CD8-positive, alpha-beta memory T cell (primary cell): ENCODE measurements at places on chromosomes 7 and 10.

GRCh38 chr10:23202779-23203178 is 10.7 kb downstream of the PTF1A start:
- no peak overlapping the region for H3K4me3 ChIP-seq
- no peaks in the 10 kb centered on the region for H3K4me1 ChIP-seq
- no peak for DNase-seq
- H3K36me3 ChIP-seq = no peaks in the 10 kb centered on the region
- peaks cover 16% of the 10 kb centered on the region for H3K27me3 ChIP-seq

GRCh38 chr7:22332461-22332870 is 24.5 kb downstream of the RAPGEF5 start:
- H3K4me1 ChIP-seq = no peaks in the 10 kb centered on the region
- no peaks in the 10 kb centered on the region for H3K36me3 ChIP-seq
- H3K4me3 ChIP-seq = no peak overlapping the region
- no peak for DNase-seq
- H3K27ac ChIP-seq = no peak overlapping the region

- H3K36me3 ChIP-seq = no peaks in the 10 kb centered on the region
- no peaks in the 10 kb centered on the region for H3K27me3 ChIP-seq
- no peak for DNase-seq
- peaks cover 57% of the 10 kb centered on the region for H3K4me1 ChIP-seq
- no peak overlapping the region for H3K4me3 ChIP-seq
Observed at GRCh38 chr10:119297207-119297968, 90.0 kb downstream of the GRK5 start.

- H3K36me3 ChIP-seq = no peaks in the 10 kb centered on the region
- DNase-seq = no peak
- no peak overlapping the region for H3K27ac ChIP-seq
- no peaks in the 10 kb centered on the region for H3K4me1 ChIP-seq
Observed at GRCh38 chr7:79084423-79084822, 369.0 kb downstream of the MAGI2 start.

GRCh38 chr10:35517431-35518181 is 87.5 kb upstream of the GJD4 start:
- H3K36me3 ChIP-seq = no peaks in the 10 kb centered on the region
- no peak overlapping the region for H3K27ac ChIP-seq
- no peak for DNase-seq
- H3K4me1 ChIP-seq = no peaks in the 10 kb centered on the region
- no peaks in the 10 kb centered on the region for H3K27me3 ChIP-seq
- H3K4me3 ChIP-seq = no peak overlapping the region

- no peaks in the 10 kb centered on the region for H3K4me1 ChIP-seq
- H3K4me3 ChIP-seq = no peak overlapping the region
- no peak overlapping the region for H3K27ac ChIP-seq
- H3K27me3 ChIP-seq = no peaks in the 10 kb centered on the region
- no peaks in the 10 kb centered on the region for H3K36me3 ChIP-seq
Observed at GRCh38 chr7:47833211-47833610, 115.1 kb downstream of the PKD1L1 start.

DNA sequence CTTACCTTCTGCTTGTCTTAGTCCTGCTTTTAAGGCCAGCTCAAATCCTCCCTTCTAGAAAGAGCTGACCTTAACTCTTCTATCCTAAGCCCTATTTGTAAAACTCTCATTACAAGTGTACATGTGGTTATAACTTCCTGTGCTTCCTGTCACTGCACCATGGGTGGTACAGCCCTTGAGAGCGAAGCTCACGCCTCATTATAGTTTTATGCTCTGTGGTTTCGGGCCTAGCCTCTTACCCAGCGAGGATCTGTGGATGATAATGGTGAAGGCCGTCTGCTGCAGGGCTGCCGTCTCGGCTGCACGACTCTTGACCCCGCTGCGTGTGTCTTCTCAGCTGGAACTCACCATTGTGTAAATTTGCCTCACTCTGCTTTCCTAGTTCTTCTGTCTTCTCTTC is 74.6 kb downstream of the CUL1 start:
- H3K27me3 ChIP-seq = no peaks in the 10 kb centered on the region
- H3K36me3 ChIP-seq = no peaks in the 10 kb centered on the region
- peaks cover 23% of the 10 kb centered on the region for H3K4me1 ChIP-seq
- no peak overlapping the region for H3K4me3 ChIP-seq

DNA sequence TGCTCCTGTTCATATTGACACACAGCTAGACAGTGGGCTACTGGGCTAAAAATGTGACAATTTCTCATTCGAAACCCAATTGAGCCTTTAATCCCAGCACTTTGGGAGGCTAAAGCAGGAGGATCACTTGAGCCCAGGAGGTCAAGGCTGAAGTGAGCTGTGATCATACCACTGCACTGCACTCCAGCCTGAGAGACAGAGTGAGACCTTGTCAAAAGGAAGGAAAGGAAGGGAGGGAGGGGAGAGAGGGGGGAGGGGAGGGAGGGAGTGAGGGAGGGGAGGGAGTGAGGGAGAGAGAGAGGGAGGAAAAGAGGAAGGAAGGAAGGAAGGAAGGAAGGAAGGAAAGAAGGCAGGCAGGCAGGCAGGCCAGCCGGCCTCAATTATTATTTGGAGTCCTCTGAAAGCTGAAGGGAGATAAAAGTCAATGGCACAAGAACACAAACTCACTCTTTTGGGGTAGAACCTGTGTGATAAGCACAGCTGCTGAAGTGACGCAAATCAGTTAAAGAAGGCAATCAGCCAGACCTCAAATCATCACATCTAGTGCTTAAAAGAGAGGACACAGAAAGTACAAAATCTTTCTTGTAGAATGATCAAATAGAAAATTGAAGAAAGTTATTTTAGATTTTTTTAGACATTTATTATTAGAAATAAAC is 98.1 kb downstream of the CCDC71L start:
- H3K27me3 ChIP-seq = no peaks in the 10 kb centered on the region
- H3K4me1 ChIP-seq = no peaks in the 10 kb centered on the region
- no peak overlapping the region for H3K4me3 ChIP-seq
- DNase-seq = no peak
- H3K36me3 ChIP-seq = no peaks in the 10 kb centered on the region

DNA sequence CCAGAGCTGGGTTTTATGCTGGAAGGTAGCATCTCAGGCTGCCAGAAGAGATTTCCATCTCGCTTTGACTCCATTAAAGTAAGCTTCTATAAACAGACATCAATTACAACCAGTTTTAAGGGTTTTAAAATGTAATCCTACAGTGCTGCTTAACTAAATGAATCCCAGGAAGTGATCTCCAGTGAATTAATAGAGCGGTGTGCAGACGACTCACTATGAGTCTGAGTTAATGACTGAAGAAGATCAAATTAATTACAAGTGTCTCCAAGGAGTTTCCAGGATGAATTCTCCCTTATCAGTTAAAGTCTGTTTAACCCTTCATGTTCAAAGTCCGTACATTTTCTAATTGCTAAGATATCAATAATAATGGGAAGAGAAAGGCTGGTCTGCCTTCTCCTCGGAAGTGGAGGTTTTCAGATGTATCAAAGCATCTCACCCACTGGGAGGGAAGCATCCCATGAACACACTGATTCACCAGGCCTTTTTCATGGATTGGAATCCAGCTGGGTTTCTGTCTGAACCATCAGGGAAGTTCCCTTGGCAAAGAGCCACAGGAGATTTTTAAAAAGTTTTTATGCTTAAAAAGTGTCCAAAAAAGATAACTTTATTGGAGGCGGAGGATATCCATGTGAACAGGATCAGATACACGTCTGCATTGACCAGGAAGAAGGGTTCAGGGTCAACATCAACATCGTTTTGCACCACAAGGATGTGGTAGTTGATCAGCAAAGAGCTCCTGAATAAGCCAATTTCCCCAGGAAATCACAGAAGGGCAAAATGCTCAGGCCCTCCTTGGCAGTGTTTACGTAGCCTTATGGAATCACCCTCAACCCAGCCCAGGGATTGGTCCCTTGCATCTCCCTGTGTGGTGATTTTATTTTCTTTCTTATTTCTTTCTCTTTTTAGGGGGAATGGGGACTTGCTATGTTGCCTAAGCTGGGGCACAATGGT is 288.2 kb downstream of the POU6F2 start:
- H3K4me3 ChIP-seq = no peak overlapping the region
- no peaks in the 10 kb centered on the region for H3K36me3 ChIP-seq
- H3K27ac ChIP-seq = no peak overlapping the region
- no peaks in the 10 kb centered on the region for H3K27me3 ChIP-seq
- no peak for DNase-seq

GRCh38 chr10:131041441-131041840 is 270.1 kb downstream of the TCERG1L start:
- H3K36me3 ChIP-seq = no peaks in the 10 kb centered on the region
- DNase-seq = no peak
- no peak overlapping the region for H3K4me3 ChIP-seq
- H3K27ac ChIP-seq = no peak overlapping the region
- H3K27me3 ChIP-seq = no peaks in the 10 kb centered on the region
- no peaks in the 10 kb centered on the region for H3K4me1 ChIP-seq

DNA sequence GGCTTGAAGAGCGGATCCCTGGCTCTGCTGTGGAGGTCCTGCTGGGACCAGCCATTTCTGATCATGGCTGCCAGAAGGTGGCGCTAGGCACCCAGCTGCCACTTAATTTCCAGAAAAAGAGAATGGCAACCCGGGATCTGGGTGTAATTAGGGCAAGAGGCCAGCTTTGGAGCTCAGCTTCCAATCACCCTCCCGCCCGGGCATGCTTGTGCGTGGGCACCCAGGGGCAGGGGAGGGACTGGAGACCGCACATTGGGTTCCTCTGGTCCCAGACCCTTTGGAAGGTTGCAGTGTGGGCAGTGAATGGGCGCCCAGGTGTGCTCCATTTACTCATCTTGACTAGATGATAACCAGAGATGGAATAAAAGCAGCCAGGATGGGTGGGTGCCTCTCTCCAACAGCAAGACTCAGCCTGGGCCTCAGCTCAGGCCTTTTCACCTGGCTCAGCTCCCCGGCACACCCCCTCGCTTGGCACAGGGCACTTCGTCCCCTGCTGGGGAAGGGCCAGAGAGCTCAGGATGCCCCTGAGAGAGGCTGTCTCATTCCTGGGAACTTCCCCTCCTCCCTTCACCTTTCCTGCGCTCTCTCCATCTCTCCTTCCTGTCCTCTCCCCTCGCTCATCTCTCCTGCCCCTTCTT is 14.7 kb downstream of the FAM241B start:
- no peaks in the 10 kb centered on the region for H3K36me3 ChIP-seq
- H3K4me1 ChIP-seq = no peaks in the 10 kb centered on the region
- no peaks in the 10 kb centered on the region for H3K27me3 ChIP-seq

GRCh38 chr7:156192921-156193320 is 380.7 kb upstream of the SHH start:
- no peaks in the 10 kb centered on the region for H3K27me3 ChIP-seq
- DNase-seq = no peak
- no peak overlapping the region for H3K27ac ChIP-seq
- no peaks in the 10 kb centered on the region for H3K36me3 ChIP-seq
- H3K4me1 ChIP-seq = no peaks in the 10 kb centered on the region

GRCh38 chr7:107063245-107064120 is 19.0 kb downstream of the PRKAR2B start:
- no peaks in the 10 kb centered on the region for H3K4me1 ChIP-seq
- H3K4me3 ChIP-seq = no peak overlapping the region
- H3K36me3 ChIP-seq = no peaks in the 10 kb centered on the region
- DNase-seq = no peak

DNA sequence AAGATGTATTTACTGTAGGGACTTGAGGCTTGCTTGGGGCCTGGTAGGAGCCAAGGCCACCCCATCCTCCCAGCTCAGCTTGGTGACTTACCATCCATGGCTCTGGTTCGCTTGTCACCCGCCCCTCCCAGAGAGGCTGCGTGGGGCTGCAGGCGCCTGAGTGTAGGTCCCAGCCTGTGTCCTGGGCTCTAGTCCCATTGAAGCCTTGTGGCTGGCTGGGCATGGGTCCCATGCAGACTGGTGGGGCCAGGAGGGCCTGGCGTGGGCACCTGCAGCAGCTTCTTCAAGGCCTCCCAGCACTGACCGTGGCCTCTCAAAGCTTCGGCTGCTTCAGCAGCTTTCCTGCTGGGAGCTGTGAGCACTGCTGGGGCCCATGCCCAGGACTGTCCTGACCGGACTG is 118.1 kb downstream of the INPP5A start:
- H3K27ac ChIP-seq = no peak overlapping the region
- no peak for DNase-seq
- no peaks in the 10 kb centered on the region for H3K27me3 ChIP-seq
- H3K36me3 ChIP-seq = no peaks in the 10 kb centered on the region
- no peak overlapping the region for H3K4me3 ChIP-seq

GRCh38 chr7:74194686-74195085 is 15.1 kb upstream of the LAT2 start:
- H3K4me3 ChIP-seq = no peak overlapping the region
- DNase-seq = no peak
- no peak overlapping the region for H3K27ac ChIP-seq
- no peaks in the 10 kb centered on the region for H3K27me3 ChIP-seq

DNA sequence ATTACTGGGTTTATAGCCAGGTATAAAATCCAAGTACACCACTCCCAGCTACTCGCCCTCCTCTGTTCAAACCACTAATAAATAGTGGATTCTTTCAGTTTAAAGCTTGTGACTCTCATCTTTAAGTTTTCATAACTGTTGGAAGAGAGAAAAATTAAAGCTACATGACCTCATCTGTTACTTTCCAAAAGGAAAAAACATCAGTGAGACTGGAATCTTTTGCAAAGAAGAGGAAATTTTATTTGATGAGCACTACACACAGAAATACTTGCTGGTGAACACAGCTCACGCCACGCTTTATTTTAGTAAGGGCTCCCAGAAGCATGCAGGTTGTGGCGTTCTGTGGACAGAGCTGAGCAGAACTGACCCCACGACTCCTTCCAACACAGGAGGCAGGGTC is 527.0 kb upstream of the MGMT start:
- H3K4me3 ChIP-seq = no peak overlapping the region
- no peaks in the 10 kb centered on the region for H3K36me3 ChIP-seq
- no peaks in the 10 kb centered on the region for H3K4me1 ChIP-seq

DNA sequence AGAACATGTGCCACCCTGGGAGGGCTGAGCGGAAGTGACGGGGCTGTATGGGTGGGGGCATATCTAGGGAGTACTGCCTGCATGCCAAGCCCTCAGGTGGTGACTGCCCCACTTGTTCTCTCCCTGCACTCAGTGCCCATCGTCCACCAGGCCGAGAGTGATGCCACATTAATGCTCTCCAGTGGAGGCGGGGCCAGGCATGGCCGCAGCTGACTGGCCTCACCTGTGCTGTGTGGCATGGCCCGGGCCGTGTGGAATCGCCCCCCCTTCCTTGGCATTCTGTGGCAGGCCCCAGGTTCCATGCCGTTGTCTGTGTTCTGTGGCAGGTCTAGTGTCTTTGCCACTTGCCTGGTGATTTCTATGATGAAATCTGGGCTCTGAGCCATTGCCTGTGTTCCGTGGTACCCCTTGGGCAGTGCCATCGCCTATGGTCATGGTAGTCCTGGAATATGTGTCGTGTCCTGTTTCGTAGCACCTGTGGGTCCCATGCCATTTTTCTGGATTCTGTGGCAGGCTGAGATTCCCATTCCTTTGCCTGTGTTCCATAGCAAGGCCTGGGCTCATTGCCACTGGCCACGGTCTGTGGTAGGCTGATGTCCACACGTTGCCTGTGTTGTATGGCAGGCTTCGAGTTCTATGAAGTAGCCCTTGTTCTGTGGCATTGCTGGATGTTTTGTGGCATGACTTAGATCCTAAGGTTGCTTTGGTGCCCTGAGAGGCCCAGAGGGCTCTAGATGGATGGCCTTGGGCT is 8.9 kb downstream of the FLNC start:
- no peak overlapping the region for H3K4me3 ChIP-seq
- DNase-seq = no peak
- no peaks in the 10 kb centered on the region for H3K4me1 ChIP-seq
- no peaks in the 10 kb centered on the region for H3K36me3 ChIP-seq
- H3K27ac ChIP-seq = no peak overlapping the region
- no peaks in the 10 kb centered on the region for H3K27me3 ChIP-seq
